ENCODE measurements at places on chromosomes 12 and 14.

GRCh38 chr12:47408171-47408871, 297.5 kb downstream of the RPAP3 start:
- DNase-seq: peak; percentile 95

DNA sequence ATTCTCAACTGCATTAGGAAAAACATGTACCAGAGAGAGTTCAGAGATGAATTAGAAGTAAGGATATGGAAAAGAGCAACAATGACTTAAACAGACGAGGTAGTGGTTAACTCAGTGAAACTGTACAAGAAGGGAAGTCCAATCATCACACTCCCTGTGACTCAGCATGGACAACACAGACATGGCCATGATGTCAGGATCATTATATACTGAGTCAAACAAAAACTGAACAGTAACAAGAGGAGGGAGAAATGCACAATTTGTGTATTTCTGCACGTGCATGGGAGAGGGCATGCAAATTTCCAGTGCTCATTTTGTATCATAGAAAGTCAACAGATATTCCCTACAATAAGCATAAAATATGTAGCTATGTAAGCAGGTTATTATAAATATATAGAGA, 1037.8 kb downstream of the BCL11B start:
- no peak for DNase-seq

- DNase-seq: no peak
Observed at GRCh38 chr14:71536015-71536740, 396.1 kb upstream of the RGS6 start.

DNA sequence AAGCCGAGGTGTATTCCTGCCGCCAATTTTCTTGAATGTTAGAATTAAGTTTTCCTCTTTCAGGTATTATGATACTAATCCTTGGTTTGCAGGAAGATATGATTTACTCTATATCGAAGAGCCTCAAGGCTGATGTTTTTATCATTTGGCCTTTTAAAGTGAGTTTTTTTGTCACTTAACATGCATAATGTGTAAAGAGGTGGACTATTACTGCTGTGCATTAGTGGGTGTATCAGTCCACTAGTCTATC, 11.1 kb upstream of the TMPO start:
- DNase-seq: no peak

- peak; percentile 62 for DNase-seq
Observed at GRCh38 chr12:22709292-22709691, 84.3 kb downstream of the ETNK1 start.

GRCh38 chr12:84201976-84202375, 710.6 kb downstream of the SLC6A15 start:
- DNase-seq: no peak

DNA sequence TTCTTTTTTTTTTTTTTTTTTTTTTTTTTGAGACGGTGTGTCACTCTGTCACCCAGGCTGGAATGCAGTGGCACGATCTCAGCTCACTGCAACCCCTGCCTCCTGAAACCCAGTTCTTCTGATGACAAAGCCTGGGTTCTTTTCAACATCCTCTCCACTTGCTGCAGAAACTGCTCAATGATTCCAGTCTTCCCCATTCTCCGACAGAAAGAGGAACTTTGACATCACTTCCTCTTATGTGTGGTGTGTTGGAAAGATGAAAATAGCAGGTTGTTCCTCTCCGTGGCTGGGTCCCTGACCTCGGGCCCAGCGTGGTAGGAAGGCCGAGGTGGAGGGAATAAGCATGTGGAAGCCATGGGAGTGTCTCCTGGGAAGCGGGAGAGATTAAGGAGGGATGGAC, 198.4 kb downstream of the PHETA1 start:
- no peak for DNase-seq

DNA sequence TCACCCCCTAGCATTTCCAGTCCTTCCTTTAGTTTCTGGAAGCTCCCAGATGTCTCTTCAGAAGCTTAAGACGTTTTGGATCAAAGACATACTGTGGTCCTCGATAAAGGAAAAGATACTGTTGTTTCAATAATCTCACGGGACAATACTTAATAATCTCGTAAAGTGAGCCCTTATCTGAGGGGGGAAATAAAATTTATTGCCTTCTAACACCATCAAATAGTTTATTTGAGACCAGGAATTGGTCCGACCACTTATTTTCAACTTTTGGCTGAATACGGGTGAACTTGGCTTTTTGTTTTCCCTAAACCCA, 640 bp upstream of the G2E3 start:
- DNase-seq: peak; percentile 16

DNA sequence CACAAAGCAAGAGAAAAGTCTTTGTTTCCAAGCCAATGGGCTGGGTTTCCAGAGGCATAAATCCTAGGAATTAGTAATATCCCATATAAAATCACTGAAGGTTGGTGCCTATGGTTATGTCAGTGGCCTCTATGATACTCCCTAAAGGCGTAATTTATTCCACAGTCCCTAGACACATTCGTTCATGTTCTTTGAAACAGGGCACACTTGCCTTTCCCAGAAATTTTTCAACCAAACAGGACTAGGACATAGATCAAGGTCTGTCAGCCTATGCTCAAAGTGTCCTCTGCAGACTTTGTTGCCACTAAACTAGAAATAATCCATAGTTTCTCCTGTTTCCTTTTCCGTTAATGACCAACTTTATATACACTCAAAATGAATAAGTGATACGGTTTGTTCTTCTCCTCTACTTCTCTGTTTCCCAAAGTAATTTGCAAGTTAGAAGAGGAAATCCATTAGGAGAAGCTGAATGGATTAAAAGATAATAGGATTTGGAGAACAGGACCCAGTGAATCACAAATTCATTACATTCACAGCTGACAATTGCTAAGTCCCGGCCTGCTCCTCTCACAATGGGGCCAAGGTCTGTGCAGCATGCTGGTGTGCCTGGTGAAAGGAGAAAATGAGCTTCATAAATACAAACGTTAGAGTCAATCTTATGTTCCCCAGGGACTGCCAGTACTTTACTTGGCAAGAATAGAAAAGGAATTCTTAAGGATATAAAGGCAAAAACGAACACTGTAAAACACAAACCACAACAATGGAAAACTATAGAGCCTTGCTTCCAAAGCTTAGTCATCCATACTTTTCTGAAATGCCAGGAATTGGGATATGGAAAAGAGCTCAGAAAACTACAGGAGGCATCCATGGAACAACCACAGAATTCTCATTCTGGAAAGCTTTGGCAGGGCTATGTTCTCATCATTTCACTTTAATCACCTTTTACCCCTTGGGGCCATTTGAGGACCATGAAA, 966.2 kb downstream of the NRXN3 start:
- DNase-seq: no peak

DNA sequence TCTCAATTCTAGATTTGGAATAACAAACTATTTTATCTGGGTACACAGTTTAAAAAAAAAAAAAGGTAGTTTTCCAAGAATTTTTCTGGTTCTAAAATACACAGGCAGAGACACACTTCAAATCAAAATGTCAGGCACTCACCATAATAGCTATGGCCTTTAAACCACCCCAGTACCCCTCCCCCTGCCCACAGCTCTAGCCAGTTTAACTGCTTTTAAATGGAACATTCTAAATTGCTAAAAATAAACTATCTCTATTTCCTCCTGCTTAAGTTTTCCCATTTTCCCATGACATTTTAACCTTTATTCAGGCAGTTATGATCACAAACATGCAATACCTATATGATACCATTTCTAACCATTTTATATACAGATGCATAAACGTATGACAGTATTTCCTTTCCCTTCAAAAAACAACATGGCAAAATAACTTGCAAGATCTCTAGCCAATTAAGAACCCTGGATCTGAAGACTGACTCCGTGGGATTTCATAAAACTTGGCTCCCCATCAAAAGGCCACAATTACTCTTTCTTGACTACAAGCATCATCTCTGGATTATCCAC, 46.3 kb downstream of the PPP2R5E start:
- no peak for DNase-seq

DNA sequence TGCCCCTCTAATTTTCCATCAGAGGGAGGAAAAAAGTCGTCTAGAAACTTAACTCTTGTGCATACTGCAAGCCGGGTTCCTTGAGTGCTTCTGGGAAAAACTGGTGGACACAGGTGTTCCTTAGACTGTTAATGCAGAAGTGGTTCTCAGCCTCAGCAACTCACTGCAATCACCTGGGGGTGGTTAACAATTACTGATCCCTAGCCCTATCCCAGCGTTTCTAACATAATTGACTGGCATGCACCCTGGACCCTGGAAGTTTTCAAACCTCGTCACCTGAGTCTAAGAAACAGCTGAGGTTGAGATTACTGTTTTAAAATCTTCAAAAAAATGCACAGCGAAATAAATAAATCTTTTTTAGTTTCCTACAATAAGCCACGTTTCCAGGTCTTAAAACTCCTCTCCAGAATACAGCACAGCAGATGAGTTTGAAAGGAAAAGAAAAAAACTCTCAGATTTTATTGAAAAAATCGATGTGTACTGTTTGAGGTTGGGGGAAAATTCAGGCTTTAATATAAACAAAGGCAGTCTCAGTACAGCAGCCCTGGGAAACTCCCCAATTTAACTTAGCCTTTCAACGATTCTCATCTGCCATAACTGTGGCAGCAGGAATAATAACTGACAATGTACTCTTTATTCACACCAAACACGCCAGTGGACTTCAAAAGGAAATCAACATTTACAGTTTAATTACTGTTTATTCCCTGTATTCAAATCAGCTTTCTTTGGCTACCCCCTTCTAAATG, 45.4 kb downstream of the PHLDA1 start:
- peak; percentile 68 for DNase-seq

DNA sequence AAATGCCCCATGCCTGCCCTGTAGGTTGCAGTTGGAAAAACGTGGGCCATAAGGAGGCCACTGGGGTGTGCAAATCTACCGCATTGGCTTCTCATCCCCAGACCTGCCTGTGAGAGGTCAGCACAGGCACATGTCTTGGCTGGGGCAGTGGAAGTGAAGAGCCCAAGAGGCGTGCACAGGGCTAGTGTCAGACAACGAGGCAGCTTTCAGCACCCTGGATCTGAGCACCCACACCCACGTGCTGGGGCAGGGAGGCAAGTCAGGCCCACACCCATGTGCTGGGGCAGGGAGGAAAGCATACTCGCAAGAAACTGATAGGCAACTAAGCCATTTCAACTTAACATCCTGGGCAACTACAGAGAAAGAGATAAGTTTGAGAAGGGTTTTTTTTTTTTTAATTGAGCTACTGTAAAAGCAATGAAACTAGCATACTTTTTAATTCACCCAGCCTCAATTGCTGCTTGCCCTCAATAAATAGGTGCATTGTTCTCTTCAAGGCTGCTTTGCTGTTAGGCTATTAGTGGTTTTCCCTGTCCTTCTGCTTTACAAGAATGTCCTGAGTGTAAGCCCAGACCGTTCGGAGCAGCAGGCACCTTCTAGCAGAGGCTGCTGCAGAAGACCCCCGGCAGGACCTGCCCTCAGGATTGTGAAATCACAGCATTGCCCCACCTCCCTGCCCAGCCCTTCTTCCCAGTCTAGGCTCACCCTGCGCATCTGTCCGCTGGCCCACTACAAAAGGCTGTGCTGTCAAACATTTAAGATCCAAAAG, 355.3 kb upstream of the FKBP4 start:
- DNase-seq: no peak

GRCh38 chr14:24389226-24389848, 9.5 kb upstream of the NYNRIN start:
- no peak for DNase-seq

GRCh38 chr12:79961411-79961810, 26.5 kb upstream of the PPP1R12A start:
- DNase-seq: peak; percentile 45

DNA sequence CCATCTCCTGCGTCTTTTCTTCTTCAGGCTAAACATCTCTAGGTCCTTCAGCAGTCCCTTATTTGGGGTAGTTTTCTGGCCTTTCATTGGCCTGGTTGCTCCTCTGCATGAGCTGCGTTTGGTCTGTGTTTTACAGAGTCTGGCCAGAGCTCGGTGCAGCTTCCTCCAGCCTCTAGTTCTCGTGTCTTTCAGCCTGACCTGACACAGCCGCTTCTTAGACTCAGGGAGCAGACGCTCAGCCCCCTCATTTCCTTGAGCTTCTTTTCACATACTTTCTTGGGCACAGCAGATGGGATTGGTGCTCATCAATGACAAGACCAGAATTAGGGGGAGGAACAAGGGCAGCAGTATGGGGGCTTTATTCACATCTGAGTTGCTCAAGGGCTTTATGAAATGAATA, 13.6 kb upstream of the GSG1 start:
- DNase-seq: no peak

- DNase-seq: no peak
Observed at GRCh38 chr12:124698211-124698997, 131.0 kb upstream of the NCOR2 start.

- DNase-seq: peak; percentile 94
Observed at GRCh38 chr14:24353559-24354481, 14.0 kb upstream of the RIPK3 start.
